ENCODE measurements at places on chromosomes 1 and 21. TPM values are rescaled to one million over a fixed set of nuclear protein-coding genes. Genes with fewer than 3 reads are reported as not detected.

Gene PPFIA4
- total RNA-seq: 28.9 TPM

Gene DNTTIP2
- total RNA-seq: 65.2 TPM

DNA sequence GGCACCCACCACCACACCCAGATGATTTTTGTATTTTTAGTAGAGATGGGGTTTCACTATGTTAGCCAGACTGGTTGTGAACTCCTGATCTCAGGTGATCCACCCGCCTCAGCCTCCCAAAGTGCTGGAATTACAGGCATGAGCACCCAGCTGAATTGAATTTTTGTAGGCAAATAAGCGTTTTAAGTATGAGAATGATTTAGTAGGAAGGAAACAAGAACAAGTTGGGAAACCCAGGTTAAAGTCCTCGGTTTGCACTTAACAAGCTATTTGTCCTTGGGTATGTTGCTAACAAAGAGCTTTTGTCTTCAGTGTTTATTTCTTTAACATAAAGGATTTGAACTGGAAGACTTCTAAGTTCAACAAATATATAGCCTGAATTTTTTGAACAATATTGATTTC lies 23.9 kb downstream of the BTF3L4 start:
- H3K4me1 ChIP-seq: peaks cover 5% of the 10 kb centered on the region
- H3K36me3 ChIP-seq: peaks cover 12% of the 10 kb centered on the region
- H3K4me3 ChIP-seq: no peak overlapping the region
- DNase-seq: no peak
- no peak overlapping the region for H3K27ac ChIP-seq
- H3K27me3 ChIP-seq: no peaks in the 10 kb centered on the region

GRCh38 chr21:44994047-44994694 lies 54.3 kb downstream of the SLX9 start:
- no peak for DNase-seq
- H3K4me1 ChIP-seq: no peaks in the 10 kb centered on the region
- no peak overlapping the region for H3K27ac ChIP-seq

All from activated CD4-positive, alpha-beta memory T cell treated with anti-CD3 and anti-CD28 coated beads, Interleukin-2, amount 10 ng/mL, durations not matched to agents 7 days and 5 days (primary cell).